ENCODE measurements at places on chromosomes 12 and 14.

DNA sequence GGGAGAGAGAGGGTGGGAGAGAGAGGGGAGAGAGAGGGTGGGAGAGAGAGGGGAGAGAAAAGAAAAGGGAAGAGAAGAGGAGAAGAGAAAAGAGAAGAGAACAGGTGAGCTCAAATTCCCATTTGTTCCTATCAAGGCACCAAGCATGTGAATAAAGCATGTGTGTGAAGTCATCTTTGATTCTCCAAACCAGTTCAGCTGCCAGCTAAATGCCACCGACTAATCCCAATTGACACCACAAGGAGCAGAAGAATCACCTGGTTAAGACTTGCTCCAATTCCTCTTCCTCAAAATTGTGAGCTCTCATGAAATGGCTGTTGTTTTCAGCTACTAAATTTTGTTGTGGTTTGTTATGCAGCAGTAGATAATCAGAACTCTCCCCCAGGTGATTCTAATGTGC is 188.9 kb downstream of the TMX1 start:
- no peak for DNase-seq

DNA sequence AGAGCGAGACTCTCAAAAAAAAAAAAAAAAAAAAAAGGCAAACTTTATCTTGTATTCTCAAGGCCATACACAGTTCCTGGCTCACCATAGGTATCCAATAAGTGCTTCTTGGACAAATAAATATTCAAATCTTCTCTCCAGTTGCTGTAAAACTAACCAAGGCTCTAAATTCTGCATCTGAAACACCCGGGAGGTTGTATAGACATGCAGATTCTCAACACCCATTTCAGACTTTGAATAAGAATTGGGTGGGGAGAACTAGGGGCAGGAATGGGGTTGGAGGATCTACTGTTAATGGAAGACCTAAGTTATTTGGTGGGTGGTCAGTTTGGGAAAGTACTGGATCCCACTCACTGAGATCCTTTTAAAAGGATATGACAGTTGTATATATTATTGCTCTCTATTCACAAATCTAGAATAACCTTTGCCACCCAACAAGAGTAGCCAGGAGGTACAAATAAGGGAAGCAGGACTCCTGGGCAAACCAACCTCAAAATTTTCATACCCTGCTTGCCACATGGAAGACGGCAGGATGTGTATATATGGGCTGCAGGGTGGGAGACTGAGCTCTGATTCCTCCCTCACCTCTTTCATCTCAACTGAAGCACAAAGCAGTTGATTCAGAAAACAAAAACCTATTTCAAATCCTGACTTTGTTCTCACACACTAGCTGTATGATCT is 879 bp downstream of the GDF3 start:
- peak; percentile 99 for DNase-seq

DNA sequence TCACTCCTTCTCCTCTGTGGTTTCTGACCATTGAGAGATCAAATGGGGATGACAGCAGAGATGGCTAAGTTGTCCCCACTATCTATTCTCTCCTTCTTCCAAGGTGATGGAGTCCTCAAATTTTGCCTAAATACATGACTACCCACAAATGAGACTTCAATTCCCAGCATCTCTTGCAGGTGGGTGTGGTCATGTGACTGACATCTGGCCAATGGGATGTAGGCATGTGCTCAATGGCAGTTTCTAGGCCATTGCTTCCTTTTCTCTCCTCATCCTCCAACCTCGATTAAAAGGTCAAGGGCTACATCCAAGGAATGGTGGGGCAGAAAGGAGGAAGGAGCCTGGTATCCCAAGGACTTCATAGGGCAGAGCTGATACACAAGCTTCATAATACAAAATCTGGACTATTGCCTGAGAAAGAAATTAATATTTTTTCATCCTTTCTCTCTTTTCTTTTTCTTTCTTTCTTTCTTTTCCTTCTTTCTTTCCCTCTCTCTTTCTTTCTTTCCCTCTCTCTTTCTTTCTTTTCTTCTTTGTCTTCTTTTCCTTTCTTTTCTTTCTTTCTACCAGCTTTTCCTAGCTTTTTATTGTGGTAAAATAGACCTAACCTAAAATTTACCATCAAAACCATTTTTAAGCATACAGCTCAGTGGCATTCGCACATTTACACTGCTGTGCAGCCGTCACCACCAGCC is 100.9 kb upstream of the PRB2 start:
- DNase-seq, result no peak

DNA sequence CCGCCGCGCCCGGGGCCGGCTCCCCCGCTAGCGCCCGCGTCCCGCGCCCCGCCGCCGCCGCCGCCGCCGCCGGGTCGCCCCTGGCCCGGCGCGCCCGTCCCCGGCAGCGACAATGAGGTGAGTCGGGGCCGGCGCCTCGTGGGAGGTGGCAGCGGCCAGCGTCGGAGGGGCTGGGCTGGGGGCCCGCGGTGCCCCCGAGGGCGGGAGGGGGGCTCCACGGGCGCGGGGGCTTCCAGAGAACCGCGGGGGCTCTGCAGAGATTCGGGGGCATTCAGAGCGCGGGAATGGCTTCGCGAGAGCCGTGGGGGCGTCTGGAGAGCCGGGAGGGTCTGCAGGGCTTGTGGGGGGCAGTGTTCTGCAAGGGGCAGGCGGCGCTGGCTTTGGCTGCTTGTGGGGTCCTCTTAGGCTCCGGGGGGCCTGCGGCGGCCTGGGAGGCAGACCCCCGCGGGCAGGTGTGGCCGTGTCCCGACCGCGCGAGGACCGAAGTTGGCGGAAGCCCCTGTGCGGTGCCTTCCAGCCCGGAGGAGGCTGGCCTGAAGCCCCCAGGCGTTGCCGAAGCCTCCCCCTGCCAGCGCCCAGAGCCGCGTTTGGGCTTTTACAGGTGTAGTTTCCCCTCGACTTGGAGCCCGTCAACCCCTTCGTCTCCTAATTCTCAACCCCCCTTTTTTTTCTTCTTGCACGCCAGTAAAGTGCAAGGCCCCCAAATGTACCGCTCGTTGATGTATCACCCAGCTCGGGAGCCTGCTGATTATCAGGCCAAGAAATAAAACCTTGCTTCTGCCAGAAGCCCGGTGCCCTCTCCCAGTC is 93.1 kb upstream of the EVL start:
- no peak for DNase-seq

DNA sequence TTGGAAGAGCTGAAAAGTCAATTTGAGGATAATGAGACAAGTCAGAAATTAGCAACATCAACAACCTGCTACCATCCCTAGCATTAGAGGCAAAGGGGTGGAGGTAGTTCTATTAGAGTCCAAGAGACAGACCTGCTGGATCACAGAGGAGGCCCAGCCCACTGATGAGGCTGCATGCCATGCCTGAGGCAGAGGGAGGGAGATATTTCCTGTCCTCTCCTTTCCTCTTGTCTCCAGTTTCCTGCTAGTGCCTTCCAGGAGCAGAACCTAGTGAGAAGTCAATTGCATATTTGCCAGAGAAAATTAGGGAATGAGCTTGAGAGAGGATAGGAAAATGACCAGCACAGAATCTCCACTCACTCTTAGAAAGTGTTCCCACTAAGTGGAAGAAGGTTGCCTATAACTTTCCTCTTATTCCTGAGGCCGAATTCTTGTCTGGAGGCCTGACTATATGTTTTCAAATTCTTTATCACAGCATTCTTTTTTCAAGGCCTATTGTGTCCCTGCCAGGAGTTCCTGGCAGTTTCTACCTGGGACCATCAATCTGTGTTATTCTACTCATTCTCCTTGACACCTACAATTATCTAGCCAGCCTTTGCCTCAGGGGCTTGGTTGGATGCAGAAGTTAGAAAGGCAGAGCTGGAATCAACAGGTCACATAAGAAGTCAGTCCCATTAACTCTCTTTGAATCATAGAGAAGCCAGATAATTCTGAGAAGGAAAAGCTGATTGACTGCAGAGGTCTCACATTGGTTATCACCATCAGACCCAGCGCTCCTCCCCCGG is 121.9 kb downstream of the EMP1 start:
- no peak for DNase-seq

DNA sequence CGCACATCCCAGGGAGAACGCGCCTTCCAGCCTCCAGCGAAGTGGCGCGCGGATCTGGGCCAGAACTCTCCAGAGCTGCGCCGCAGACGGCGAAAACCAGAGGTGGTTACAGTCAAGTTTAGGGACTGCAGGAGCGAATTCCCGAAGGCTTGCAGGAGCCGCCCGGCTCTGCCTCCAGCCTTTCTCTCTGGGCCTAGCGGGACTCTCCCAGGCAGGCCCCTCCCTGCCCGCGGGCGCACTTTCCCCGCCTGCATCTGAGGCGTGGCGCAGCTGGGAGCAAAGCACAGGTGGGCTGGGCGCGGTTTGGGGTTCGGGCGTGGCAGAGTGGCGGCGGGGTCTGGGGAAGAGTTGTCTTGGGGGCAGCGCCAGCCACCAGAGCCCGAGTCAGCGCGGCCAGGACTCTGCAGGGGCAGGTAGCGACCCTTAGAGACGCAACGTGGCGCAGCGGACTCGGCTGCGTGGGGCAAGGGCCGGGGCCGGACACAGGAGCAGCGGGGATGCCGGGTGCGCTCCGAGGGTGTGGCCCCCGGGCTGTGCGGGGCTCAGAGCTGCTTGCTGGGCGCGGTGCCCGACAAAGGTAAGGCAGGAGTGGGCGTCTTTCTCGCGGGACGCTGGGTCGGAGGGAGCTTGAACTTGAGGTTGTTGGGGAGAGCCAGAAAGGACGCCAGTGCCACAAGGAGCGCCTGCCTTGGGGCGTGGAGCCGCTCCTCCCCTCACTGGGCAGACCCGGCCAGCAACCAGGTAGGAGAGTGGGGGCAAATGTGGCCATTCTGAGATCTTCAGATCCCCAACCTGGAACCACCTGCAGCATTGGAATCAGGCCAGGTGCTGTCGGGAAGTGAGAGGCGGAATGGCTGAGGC is 1126.0 kb downstream of the AACS start:
- peak; percentile 43 for DNase-seq

- no peak for DNase-seq
These were observed 49.5 kb upstream of the KTN1 start for GRCh38 chr14:55530464-55530863.

- DNase-seq, result no peak
These were observed 6.6 kb downstream of the POMT2 start for GRCh38 chr14:77314043-77314442.

DNA sequence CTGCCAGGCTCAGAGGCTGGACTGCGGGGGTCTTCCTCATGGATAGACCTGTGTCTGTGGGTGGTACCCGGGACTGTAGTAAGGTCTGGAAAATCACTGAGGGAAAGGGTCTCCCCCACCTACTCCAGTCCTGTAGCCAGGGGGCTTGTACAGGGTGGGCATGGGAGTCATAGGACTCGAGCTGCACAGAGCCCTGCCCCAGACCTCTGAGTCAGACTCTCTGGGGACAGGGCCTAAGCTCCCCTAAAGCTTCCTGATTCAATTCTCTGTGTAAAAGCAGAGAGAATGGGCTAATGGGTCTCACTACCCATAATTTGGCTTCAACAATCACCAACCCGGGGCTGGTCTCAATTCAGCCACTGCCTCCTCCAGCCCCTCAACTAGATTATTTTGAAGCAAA is 27.0 kb downstream of the LRTM2 start:
- no peak for DNase-seq

- no peak for DNase-seq
These were observed 3.5 kb downstream of the SERPINA5 start for GRCh38 chr14:94584591-94585280.

Data from NT2/D1 (cell line).